ENCODE measurements at places on chromosomes 4 and X.

GRCh38 chrX:81377329-81377728, 175.4 kb downstream of the SH3BGRL start:
- DNase-seq = no peak

GRCh38 chr4:24768604-24769003, 26.8 kb upstream of the SOD3 start:
- no peak for DNase-seq

DNA sequence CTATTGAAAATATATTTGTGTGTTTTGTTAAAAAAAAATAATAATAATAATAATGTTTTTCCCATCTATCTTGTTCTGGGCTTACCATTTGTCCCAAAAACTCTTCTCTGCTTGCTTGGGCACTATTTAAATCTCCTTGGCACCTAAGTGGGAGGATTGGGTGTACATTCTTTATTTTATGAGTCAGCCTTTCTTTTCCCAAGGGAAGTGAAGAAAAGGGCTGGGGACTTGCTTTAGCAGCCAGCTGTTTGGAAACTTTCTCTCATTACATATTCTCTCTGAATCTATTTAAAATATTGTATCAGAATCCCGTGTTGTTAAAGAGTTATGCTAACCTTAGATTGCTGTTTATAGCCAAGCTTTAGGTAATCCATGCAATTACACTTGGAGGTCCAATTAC, 2332.4 kb downstream of the ARAP2 start:
- DNase-seq = no peak

DNA sequence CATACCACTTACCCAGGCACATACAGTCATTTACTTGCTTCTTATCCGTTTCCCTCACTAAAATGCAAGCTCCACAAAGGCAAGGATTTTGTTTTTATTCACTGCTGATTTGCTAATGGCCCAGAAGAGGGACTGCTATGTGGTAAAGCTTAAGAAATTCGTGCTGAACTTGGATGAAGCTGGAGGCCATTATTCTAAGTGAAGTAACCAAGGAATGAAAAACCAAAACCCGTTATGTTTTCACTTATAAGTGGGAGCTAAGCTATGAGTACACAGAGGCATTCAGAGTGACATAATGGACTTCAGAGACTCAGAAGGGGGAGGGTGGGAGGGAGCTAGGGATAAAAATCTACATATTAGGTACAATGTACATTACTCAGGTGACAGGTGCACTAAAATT, 47.2 kb downstream of the RAB33B start:
- DNase-seq = no peak

DNA sequence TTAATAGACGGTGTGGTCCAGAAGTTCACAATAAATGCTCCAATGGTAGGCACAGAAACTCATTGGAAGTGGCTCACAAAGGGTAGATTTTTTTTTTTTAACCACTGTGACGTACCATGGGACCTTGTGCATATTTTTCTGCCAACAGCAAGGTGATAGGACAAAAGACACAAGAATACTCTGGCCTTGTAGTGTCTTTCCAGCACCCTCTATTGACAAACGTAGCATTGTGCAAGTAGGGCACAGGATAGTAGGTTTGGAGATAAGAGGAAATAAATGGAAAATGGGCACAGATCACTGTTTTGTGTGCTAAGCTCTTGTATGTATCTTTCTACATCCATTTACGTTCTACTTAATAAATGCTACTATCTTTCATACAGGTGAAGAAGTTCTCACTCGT, 2054.9 kb downstream of the PCDH7 start:
- no peak for DNase-seq

Measured in amygdala (tissue), 56 donors.